ENCODE measurements at places on chromosomes 6 and 20.

- peak; percentile 40 for DNase-seq
Measured at GRCh38 chr6:13615792-13616120, 621 bp downstream of the NOL7 start.

DNA sequence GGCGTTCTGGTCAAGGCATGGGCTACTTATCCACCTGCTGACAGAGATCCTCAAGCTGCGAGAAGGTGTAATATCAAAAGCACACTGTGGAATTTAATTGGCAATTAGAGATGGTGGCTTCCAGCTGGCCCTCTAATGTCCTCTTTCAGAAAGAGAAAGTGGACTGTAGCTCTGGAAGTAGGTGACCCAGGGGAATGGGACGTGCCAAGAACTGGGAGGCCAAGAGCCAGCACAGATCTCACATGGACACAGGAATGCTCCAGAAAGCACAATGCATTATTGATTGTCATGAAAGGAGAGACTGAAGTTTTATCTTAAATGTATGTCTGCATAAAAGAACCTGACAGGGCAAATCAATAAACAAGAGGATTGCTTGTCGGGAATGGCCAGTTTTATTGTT, 198.6 kb upstream of the CDH4 start:
- no peak for DNase-seq

- DNase-seq = no peak
Measured at GRCh38 chr20:16317445-16318362, 255.5 kb downstream of the KIF16B start.

GRCh38 chr6:67210450-67210849, 1424.6 kb upstream of the ADGRB3 start:
- DNase-seq = no peak

GRCh38 chr6:107661291-107661690, 162.8 kb downstream of the SCML4 start:
- no peak for DNase-seq

DNA sequence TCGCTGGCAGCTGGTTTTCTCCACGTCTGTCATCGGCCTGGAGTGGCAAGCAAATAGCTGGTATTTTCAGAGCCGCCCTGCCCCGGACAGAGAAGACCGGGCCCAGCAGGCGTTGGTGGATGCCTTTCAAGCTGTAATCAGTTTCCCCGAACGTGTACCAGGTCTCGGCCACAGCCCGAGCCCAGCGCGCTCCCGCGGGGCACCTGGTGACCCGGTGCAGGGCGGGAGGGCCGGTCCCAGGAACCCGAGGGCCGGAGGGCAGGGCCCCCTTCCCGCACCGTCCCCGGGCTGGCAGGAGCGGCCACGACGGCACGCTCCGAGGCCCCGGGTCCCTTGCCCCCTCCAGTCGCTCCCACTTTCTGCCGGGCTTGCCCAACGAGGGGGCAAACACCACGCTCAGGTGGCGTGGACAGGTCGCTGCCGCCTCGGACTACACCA, 348 bp upstream of the PYGB start:
- no peak for DNase-seq

DNA sequence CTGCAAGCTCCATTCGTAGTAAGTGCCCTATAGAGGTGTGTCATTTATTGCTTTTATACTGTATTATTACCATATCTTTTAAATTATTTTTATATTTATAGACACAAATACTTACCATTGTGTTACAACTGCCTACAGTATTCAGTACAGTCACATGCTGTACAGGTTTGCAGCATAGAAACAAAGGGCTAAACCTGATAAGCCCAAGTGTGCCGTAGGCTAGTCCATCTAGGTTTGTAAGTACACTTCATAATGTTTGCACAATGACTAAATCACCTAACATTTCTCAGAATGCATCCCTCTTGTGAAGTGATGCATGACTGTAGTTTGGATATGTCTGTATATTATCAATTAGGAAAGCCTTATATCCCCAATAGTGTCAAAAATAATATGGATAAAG, 122.8 kb downstream of the CLVS2 start:
- no peak for DNase-seq

GRCh38 chr20:56715309-56715708, 86.2 kb downstream of the TFAP2C start:
- no peak for DNase-seq

DNA sequence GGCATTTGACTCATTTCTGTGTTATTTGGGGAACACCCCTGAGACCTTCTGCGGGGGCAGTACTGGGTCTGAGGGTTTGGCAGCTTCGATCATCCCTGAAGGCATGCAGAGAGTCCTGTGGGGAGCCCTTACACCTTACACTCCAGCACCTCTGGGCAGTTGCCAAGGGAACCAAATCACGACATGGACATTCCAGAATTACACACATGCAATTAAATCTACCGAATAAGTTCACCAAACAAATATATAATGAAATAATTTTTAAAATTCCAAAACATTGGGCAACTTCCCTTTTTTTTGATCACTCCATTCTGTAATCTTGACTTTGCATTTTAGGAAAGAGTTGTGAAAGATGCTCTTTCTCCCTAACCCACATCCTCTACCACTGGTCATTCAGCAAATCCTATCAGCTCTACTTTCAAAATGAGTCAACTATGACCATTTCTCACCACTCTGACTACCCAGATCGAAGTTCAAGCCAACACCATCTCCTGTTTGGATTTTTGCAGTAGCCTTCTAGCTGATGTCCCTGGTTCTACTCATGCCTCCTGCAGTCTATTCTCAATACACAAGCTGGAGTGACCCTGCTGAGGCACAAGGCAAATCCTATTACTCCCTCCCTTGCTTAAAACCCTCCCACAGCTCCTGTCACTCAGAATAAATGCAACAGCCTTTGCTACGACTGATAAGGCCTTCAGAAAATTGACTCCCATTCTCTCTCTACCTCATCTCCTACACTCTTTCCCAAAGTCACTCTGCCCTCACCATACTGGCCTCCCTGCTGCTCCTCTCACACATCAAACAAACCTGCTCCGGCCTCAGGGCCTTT, 533.3 kb downstream of the HACE1 start:
- DNase-seq = no peak

DNA sequence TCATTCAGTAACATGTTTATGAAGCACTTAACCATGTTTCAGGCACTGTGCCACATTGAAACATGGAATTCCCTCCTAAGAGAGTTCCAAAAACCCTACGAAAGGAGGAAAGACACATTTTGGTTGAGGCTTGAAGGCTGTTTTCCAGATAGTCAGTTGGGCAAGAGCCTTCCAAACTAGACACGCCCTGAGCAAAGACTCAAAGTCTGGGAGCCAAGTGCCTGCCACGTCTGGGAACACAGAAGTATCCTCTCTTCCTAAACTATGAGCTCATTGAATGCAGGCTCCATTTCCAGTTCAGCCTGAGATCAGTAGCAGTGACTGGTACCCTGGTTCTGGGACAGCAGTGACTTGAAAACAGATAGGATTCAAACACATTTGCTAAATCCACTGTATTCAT, 74.5 kb upstream of the FAM8A1 start:
- DNase-seq = no peak

Data from kidney capillary endothelial cell (primary cell).